NCI-H2107 (cell line): ENCODE measurements at places on chromosomes 7 and 10.

DNA sequence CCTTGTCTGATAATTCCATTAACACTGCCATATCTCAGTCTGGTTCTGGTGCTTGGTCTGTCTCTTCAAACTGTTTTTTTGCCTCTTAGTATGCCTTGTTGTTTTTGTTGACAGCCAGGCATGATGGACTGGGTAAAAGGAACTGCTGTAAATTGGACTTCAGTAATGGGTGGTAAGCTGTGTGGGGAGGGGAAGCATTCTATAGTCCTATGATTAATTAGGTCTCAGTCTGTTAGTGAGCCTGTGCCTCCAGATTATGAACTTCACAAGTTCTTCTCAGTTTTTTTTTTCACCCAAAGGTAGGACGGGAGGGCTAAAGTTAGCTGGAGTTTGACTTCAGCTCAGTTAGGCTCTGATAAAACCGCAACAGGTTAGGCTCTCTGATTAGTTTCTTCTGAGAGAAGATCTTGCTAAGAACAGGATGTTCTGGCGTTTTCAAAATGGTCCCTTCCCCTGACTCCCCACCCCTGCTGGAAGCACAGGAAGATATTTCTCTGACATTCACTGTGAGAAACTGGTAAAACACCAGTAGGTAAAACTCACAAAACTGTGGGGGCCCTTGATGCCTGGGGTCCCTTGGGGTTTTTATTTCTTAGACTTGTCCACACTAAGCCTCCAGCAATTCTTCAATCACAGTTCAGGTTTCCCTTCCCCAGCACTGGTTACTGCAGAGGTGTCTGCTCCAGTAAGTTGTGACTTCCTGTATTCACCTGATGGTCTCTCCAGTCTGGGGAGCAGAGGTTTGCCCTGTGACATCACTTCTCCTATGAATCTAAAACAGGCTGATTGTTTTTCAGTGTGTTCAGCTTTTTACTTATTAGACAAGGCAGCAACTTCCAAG is 43.3 kb upstream of the CCDC71L start:
- DNase-seq: no peak

GRCh38 chr7:78179211-78179610 is 380.6 kb downstream of the PHTF2 start:
- no peak for DNase-seq

DNA sequence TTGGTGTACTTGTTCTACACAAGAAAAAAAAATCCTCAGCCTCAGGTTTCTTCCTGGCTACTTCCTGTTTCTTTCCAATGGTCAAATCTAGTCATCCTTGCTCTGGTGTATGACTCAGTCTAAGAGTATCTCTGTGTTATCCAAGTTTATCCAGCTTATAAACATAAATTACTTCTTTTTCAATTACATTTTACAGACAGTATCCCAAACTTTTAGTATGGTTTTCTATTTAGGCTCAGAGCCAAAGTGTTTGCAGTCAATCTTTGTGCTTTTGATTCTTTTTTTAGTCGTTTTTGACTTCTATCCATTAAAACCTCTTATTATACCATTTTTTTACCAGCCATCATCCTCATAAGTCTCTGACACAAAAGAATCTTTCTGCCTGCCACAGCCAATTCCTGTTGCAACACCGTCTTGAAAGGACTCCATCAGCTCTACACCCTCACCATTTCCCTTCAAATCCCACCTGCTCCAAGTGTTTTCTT is 294.6 kb downstream of the PTEN start:
- no peak for DNase-seq

DNA sequence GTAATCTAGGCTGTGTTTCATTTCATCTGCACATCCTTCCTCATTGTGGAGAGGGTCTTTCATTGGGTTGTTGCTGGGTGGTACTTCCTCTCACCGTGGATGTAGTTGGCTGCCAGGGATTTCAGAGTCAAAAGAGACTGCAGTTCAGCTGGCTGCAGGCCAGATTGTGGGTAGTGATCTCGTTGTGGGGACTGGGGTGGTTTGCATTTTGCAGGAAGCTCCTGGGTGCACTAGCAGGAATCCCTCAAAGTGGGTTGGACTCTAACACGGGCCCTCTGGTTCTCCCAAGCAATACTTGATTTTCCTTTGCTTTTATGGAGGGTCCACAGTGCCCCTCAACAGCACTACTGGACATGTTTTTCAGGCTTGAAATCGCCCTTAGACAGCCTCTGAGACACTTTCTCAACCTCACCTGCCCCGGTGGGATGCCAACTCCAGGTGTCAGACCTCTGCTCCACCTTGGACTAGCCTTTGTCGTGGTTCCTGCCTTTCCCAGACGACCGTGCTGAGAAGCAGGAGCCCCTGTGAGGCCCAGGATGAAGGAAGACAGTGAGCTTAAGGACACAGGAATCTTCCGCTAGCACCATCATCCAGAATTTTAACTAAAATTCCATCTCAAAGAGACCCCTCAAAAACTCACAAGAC is 23.9 kb upstream of the ZNF273 start:
- DNase-seq: no peak

DNA sequence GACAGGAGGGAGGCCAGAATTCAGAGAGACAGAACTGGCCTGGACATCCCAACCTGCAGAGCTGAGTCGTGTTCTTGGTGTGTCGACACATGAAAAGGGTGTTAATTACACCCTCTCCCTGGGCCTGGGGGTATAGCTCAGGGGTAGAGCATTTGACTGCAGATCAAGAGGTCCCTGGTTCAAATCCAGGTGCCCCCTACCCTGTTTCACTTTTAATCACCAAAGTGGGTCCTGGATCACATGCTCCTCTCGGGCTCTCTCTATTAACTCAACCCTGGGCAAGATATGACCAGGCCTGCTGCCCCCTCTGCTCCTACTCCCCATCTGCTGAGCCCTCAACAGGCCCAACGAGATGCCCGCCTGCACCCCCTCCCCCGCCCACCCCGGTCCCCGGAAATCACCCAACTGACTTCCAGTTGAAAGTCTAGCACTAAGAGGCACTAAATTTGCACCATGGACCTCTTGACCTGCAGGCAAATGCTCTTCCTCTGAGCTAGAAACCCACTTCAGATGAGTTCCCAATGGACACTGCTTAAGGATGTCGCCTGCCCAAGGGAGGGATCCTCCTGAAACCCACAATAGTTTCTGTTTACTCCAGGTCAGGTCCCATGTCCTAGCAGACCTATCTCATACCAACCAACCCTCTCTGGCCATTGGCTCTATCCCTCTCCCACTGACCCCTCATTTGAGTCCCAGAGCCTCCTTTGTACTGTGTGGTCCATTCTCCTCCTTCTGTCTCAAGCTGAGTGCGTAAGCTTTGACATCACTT is 137.6 kb downstream of the ZNF467 start:
- DNase-seq: no peak
